Stimulated activated CD4-positive, alpha-beta T cell treated with anti-CD3 and anti-CD28 coated beads, Interleukin-4, amount 100 ng/mL, for 48 hours (primary cell): ENCODE measurements at places on chromosomes 2 and 18.

- no peak for DNase-seq
Measured at GRCh38 chr2:85506768-85507181, 32.2 kb upstream of the MAT2A start.

- no peak for DNase-seq
Measured at GRCh38 chr18:62767836-62768557, 52.7 kb downstream of the PHLPP1 start.

DNA sequence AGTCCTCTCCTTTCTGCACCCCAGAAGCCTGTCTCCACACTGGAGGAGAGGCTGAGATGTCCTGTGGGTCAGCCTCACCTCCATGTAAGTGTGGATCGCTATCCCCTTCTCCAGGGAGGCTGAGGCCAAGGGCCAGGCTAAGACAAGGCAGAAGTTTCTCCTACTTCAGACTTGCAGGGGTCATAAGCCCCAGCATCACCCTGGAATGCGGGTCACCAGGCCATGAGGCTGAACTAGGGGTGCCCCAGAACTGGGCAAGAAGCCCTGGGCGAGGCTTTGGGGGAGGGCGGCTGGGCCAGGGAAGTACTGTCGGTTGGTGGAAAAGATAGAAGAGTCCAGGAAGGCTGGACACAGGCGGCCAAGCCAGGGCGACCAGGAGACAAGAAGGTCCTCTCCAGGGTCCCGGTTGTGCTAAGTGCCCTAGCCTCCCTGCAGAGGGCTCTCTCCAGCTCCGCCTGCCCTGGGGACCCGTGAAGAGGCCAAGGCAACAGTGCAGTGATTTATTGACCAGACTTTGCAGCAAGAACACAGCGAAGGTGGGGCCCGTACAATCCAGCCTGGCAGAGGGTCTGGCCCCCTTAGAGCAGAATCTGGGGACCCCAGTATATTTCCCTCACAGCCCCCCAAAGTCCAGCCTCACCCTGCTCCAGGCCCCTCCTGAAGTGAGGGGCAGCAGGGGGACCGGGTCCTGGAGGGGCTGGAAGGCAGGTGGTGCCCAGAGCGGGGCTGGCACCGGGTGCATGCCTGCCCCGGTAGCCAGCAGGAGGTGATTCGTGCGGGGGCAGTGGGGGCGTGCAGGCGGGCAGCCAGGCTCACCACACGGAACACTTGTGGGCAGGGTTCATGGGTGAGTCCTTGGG is 8.1 kb downstream of the ECEL1 start:
- DNase-seq = no peak

DNA sequence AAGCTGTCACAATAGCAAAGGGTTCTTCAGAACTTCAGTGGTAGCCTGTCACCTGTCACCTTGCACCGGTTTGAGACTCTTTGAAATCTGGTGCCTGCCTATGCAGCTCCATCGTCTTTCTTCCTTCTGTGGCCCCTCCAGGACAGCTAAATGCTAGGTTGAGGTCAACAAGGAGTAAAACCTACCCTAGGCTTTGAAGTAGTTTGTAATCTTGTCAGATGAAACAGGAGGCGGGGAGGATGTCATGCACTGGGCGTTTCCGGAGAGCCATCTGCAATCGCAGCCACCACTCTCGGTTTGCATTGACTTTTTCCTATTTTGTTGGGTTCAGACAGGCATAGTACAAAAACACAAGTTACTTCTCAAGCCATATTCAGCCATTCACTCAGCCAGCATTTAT is 116.7 kb downstream of the LPIN1 start:
- DNase-seq = no peak

- no peak for DNase-seq
Measured at GRCh38 chr2:180730976-180731375, 249.4 kb upstream of the UBE2E3 start.

GRCh38 chr2:206611736-206612135 is 30.6 kb upstream of the FAM237A start:
- no peak for DNase-seq

GRCh38 chr2:133142087-133142486 is 426.2 kb downstream of the NCKAP5 start:
- no peak for DNase-seq

GRCh38 chr2:46014911-46015654 is 282.1 kb upstream of the EPAS1 start:
- DNase-seq = no peak

DNA sequence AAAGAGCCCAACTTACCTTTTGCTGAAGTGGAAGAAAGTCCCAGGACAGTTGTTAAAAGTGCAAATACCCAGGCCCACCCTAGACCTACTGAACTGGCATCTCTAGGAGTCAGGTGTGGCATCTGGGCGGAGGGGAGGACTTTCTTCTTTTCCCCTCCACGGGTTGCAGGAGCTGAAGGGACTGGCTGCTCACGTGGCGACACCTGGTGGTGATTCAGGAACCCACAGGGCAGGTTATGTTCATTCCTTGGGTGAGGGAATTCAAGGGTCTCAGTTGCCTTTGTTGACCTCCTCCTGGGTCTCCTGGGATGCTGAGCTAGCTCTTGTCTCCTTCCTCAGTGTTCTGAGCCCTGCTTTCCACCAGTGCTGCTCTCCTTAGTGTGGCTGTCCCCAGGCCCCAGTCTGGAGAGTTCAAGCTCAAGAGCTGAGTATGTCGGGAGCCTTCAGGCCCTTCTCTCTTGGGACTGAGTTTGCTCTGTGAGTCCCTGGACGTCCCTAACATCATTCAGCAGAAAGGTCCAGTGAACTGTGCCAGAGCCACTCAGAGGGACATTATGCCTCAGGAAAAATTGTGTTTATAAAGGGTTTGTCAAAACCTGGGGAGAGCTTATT is 56.9 kb downstream of the DYSF start:
- peak; percentile 61 for DNase-seq

- DNase-seq = no peak
Measured at GRCh38 chr2:121627525-121628050, 21.7 kb downstream of the CLASP1 start.

GRCh38 chr2:178008636-178009289 is 63.8 kb downstream of the PDE11A start:
- DNase-seq = no peak

GRCh38 chr2:164080486-164080885 is 344.7 kb upstream of the FIGN start:
- no peak for DNase-seq

DNA sequence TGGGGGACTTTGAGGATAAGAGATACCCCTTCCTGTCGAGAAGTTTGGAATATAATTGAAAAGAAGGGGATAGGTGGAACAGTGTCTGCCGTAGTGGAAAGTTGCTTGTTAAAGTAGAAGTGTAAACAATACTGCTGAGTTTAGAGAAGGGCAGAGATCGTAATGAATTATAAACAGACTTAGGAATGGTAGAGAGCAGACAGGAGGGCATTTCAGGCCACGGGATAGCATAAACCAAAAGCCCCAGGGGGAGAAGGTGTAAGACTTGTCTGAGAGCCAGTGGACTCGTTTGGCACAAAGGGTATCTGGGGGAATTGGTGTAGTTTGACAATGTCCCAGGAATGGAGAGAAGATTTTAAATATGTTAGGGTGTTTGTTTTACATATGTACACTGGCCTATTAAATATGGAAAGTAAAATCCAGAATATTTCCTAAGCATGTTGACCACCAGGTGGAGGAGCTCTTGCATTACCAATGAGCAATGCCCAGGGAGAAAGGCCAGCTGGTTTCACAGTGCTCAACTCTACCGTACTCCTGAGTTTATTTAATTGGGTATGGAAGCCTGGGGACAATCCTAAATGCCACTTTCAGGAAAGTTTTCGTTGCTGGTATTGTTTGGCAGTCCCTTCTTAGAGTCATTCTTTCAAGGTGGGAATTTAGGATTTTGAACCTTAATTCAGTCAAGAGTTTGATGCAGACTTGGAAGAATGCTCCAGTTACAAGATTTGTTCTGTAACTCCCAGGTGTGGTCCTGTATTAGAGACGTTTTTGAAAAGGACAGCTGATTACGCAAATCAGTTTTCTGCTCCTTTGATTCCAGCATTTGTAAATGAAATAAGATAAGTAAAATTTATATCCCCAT is 7.5 kb downstream of the COPS8 start:
- no peak for DNase-seq

DNA sequence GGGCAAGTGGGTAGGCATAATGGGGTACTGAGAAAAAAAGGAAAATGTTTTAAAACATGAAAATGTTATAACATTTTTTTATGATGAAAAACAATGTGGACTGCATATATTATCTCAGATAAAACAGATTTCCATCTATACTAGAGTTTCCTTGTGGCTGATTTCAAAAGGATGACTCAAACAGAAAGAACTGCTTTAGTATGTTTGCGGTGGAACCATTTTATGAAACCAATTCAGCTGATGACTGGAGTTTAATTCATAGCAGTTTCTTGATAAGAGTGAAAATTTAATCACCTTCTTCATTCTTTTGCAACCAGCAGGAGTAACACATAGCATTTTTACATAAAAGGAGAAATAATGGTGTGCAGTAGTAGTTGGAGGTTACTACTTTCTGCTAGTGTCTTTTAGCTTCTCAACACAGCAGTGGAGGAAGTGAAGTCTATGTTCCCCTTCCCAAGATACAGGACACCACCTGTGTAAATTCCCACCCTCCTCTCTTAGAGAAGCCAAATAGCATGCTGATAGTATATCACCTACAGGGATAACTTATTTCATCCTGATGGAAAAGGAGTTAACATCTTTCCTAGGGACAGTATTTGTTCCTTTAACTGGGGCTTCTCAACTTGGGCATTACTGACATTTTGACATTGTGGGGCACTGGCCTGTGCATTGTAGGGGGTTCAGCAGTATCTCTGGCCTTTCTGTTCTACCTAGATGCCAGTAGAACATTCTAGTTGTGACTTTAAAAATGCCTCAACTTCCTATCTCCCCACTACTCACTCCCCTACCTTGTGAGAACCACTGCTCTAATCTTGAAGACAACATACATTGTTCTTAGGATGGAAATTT is 29.9 kb downstream of the PELI1 start:
- DNase-seq = no peak

DNA sequence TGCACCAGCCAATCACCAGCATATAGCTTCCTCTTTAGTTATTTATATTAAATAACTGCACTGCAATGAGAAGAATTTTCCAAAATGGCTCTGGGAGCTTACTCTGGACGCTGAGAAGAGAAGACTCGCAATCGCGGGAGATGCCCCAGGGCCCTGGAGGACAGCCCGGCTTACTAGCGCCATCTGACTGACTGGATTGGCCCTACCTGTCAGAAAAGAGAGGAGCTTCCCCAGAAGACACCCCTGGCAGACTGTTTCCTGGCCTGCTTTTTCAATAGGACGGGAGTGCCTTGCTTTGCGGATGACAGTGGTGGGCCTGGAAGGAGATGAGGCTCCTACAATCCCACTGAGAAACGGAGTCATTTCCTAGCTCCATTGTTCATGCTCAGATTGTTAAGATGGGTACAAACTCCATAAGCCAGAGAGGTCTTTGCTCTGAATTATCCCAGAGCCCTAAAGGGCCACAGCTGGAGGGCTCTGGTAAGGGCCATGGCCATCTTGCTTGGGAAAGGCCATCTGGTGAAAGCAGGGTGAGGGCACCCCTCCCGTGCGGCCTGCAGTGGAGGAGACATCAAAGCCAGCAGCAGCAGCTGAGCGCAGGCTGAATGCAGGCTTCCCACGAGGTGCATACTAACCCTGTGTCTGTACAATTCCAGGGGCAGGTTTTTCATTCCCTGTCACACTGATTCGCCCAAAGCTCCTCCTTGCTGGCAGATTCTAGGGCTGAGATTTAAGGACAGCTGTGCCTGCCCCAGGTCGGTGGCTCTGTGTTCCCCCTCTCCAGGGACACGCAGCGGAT is 92.1 kb downstream of the GALR1 start:
- no peak for DNase-seq

GRCh38 chr2:190863946-190864345 is 16.7 kb upstream of the GLS start:
- no peak for DNase-seq

DNA sequence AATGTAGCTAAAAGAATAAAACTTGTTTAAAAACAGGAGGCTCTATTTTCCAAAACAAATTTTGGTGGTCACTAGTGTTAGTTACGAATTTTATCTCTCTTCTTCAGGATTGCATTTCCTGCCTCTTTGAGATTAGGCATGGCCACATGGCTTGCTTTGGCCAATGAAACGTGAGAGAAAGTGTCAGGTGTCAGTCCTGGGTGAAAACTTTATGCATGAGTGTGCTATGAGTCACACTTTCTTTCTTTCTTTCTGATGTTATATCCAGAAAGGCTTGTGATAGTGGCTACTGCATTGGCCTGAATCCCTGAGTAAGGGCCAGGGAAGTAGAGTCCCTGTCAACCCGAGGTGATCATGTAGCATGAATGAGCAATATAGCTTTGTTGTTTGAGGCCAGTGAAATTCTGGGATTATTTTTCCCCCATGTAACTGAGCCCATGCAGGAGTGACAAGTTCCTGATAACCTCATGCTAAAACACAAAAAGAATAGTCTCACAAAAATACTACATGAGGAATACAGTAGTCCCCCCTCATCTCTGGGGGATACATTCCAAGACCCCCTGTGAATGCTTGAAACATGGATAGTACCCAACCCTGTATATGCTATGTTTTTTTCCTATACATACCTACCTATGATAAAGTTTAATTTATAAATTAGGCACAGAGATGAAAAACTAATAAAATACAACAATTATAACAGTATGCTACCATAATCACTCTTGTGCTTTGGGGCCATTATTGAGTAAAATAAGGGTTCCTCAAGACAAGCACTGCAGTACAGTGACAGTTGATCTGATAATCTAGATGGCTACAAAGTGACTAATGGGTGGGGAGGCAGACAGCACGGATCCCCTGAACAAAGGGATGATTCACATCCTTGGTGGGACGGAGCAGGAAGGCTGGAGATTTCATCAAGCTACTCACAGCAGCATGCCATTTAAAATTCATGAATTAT is 109.5 kb downstream of the CDC42EP3 start:
- no peak for DNase-seq

DNA sequence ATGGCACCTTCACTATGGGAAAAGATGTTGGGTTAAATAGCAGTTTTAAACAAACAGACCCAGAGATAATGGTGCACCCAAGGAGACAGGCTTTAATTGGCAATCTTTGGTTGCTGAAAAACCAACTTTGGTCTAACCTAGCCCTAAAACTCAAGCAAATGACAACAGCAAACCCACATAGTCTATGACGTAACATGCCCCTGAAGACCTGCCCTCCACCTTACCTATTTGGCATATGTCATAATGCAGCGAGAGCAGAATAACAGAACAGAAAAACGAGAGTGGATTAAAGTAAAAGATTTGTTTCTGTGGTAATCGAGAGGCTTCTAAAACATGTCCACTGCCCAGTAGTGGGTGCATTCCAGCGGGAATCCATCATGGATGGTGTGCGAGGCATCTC is 200.7 kb downstream of the DCDC2C start:
- no peak for DNase-seq

DNA sequence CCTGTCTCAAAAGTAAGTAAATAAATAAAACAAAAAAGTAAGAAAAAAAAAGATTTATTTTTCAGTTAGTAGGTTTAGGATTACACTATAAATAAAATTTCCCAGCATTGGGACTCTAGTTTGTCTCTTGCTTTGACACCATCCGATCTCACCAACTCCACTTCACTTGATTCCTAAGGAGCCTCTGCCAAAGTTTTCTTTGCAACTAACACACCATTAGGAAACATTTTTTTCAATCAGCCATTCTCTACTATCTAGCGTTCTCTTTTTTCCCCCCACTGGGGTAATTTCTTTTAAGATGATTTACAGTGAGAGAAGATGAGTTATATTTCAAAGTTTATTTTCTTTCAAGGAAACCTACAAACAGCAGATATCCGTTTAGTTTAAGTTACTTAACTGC is 10.6 kb upstream of the NEMP2 start:
- no peak for DNase-seq

- no peak for DNase-seq
Measured at GRCh38 chr2:130977461-130978050, 115.7 kb downstream of the FAM168B start.
